ENCODE measurements at places on chromosomes 2 and 18.

GRCh38 chr2:159982270-159982669 is 80.1 kb downstream of the PLA2R1 start:
- peak; percentile 76 for DNase-seq

- DNase-seq: no peak
Measured at GRCh38 chr2:120150040-120150482, 73.1 kb downstream of the TMEM185B start.

GRCh38 chr18:68234676-68235075 is 480.2 kb downstream of the TMX3 start:
- DNase-seq: no peak

GRCh38 chr2:181483211-181483610 is 26.0 kb downstream of the ITGA4 start:
- no peak for DNase-seq

DNA sequence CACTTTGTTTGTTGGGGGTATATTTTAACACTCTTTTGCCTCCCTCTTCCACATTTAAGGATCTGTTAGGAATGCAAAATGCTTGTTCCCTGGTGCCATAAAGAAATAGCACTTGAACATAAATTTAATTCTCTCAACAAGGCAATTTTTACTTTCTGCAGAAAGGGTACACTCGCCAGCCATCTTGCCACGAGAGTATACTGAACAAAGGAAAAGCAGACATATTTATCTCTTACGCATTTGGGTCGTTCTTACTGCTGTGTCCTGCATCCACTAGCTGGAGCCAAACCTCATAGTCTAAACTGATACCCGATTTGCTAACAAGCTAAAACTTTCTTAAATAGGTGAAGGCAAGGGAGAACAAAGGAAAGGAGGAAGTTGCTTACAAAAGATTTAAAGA is 129.5 kb downstream of the B3GNT2 start:
- no peak for DNase-seq

GRCh38 chr2:224724331-224724730 is 8.2 kb upstream of the CCDC195 start:
- DNase-seq: no peak

DNA sequence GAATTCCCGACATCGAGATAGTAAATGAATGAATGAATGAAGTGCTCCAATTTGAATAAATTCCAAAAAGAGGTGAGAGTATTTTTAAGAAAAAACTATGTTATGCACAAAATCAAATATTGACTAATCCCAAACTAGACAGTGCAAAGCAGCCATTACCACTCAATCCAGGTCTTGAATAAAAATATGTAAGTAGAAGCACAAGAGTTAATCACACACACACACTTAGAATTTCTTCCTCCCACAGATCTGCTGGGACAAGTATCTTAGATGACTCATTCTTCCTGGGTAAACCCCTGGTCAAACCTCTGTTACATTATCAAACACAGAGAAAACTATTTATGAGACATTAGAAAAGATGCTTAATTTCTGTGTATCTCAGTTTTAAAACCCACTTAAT is 102.0 kb downstream of the PLA2R1 start:
- peak; percentile 87 for DNase-seq

GRCh38 chr2:124027182-124027581 is 2.1 kb downstream of the CNTNAP5 start:
- peak; percentile 19 for DNase-seq

GRCh38 chr2:38185012-38185491 is 109.1 kb upstream of the CYP1B1 start:
- no peak for DNase-seq

GRCh38 chr2:135590619-135591260 is 59.5 kb downstream of the R3HDM1 start:
- DNase-seq: no peak

GRCh38 chr2:46717344-46718121 is 198.1 kb downstream of the MCFD2 start:
- DNase-seq: no peak

- no peak for DNase-seq
Measured at GRCh38 chr2:45379399-45380087, 231.5 kb downstream of the SRBD1 start.

DNA sequence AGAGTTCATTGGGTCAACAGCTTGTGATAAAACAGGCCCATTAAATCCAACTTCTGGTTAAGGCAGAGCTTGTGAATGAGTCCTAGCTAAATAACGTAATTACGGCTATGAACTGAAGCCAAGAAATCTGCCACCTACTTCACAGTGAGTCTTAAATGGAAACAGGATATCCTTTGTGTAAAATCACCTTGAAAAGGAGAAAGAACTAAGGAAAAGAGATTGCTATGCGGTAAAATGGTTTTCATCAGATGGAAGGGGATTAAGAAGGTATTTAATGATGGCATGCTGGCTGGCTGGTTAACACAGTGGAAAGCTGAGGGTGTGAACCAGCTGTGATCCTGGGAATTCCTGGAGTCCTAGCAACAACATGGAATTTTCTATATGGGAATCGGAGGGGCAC is 156.6 kb downstream of the DOK6 start:
- DNase-seq: no peak

DNA sequence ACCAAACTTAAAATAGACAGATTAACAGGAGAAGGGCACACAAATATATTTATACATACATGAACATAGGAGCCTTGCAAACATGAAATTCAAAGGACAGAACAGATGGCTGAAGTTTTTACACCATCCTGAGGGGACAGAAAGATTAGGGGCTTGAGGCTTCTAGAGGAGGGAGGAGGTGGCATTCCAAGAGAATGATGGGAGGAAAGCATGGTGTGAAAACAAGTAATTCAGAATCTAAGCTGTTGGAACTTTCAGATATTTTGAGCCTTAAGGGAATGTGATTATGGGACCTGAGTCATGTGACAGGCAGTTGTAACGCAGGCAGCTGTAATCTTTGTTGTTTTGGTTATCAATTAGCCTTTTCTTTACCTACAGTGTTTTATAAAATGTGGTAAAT is 225.2 kb upstream of the SPOPL start:
- DNase-seq: no peak

- no peak for DNase-seq
Measured at GRCh38 chr18:33090461-33090860, 317.6 kb upstream of the KLHL14 start.

DNA sequence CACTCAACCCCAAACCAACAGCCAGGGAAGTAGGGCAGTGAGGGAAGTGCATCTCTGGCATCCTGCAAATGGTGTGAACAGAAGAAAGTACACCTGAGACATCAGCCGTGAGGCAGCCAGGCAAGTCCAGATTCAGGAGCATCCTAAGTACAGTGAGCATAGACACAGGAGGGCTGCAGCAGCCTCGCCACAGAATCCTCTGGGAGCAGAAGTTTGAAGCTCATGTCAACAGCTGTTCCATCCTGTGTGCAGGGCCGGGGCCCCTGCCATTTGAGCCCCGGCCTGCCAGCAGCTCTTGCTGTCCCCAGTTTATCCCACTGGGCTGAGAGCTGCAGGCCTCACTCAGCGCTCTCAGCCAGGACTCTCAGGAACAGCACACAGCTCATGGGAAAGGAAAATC is 14.5 kb downstream of the LOXHD1 start:
- DNase-seq: no peak

GRCh38 chr2:95158891-95159619 is 593 bp downstream of the ZNF514 start:
- DNase-seq: no peak

GRCh38 chr2:109722026-109722425 is 72.1 kb upstream of the RGPD5 start:
- no peak for DNase-seq

- no peak for DNase-seq
Measured at GRCh38 chr18:24633121-24633520, 172.7 kb downstream of the HRH4 start.

- DNase-seq: no peak
Measured at GRCh38 chr2:16394072-16394985, 271.3 kb downstream of the CYRIA start.

GRCh38 chr2:43070676-43071502 is 155.5 kb downstream of the ZFP36L2 start:
- DNase-seq: no peak

DNA sequence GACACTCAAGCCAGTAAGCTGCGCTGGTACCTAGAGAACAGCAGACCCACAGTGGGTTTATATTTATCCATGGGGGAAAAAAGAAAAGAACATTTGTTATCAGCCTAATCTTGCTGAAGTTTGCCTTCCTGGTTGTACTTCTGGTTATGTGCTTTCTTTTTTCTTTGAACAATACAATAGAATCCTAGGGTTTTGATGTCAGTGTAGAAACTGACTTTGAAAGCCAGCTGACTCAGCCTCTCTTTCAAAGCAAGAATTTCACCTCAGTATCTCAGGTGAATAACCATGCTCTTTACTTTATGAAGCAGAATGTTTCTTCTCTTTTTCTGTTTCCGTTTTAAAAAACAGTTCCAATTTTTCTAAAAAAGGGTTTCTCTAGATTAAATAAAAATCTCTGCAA is 78.4 kb downstream of the CD8B2 start:
- DNase-seq: no peak

- DNase-seq: no peak
Measured at GRCh38 chr2:45332567-45332966, 278.5 kb downstream of the SRBD1 start.

DNA sequence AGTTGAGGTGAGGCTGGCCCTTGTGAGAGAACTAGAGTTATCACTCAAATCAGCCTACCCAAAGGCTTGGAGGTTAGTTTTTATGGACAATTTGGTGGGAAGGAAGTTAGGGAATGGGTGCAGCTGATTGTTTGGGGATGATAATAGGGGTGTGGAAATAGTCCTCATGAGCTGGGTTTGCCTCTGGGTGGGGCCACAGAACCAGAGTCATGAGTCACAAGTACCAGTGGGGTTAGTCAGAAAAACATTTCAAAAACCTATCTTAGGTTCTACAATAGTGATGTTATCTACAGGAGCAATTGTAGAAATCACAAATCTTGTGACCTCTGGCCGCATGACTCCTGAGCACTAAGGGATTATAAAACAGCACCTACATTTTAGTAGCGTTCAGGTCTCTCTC is 630.1 kb upstream of the PIK3C3 start:
- no peak for DNase-seq

DNA sequence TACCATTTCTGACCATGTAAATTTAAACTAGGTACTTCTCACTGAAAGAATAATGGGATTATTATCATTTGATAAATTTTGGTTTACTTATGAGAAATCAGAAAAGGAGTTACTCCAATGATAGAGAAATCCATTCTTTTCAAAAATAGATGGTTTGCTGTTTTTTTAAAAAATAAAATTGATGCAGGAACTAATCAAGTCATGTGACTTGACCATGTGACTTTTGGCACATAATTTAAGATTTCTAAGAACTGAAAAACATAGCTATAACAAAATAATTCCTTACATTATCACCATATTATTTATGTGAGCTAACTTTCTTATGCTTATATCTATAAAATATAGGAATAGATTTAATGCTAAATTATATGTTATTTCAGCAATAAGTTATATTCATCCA is 247.1 kb upstream of the FIGN start:
- DNase-seq: no peak

GRCh38 chr18:44246001-44246400 is 434.7 kb upstream of the SETBP1 start:
- no peak for DNase-seq

DNA sequence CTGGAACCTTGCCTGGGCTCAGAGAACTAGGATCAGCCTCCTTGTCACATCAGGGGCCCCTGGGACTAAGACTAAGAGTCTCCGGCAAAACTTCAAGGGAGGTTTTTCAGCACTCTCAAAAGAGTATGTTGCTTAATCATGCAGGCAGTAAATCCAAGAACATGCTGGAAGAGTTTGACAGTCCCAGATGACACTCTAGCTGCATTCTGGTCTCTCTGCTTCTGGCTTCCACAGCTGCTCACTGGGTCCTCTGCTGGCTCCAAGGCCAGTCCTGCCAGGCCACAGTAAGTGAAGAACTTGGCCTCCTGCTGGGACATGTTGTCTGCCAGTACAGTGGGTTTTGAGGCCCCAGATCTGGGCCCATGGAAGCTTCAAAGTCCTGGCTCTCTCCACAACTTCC is 45.2 kb upstream of the IL1RL1 start:
- no peak for DNase-seq

GRCh38 chr2:219782737-219783348 is 155.4 kb downstream of the SLC4A3 start:
- no peak for DNase-seq

GRCh38 chr2:133732982-133733900 is 165.0 kb upstream of the NCKAP5 start:
- no peak for DNase-seq

GRCh38 chr2:23426263-23426905 is 41.4 kb downstream of the KLHL29 start:
- no peak for DNase-seq

- DNase-seq: no peak
Measured at GRCh38 chr2:112583497-112584133, 794 bp upstream of the CHCHD5 start.

- no peak for DNase-seq
Measured at GRCh38 chr2:205593891-205594290, 88.4 kb upstream of the NRP2 start.

GRCh38 chr2:106532236-106532635 is 45.1 kb downstream of the CD8B2 start:
- DNase-seq: no peak

DNA sequence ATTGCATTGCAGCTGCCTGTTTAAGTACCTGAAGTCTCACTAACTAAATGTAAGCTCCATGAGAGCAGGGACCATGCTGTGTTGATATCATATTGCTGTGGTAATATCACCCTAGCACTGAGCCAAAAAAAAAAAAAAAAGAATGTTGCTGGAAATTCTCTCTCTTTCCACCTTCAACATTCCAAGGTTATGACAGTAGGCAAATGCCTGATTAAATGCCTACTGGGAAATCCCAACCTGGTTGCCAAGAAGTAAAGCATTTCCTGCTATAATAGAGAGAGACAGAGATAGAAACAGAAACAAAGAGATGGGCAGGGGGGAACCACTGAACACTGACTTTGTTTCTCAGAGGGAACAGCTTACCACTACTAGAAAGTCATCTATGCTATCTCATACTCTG is 1604.2 kb downstream of the LRP1B start:
- peak; percentile 34 for DNase-seq

DNA sequence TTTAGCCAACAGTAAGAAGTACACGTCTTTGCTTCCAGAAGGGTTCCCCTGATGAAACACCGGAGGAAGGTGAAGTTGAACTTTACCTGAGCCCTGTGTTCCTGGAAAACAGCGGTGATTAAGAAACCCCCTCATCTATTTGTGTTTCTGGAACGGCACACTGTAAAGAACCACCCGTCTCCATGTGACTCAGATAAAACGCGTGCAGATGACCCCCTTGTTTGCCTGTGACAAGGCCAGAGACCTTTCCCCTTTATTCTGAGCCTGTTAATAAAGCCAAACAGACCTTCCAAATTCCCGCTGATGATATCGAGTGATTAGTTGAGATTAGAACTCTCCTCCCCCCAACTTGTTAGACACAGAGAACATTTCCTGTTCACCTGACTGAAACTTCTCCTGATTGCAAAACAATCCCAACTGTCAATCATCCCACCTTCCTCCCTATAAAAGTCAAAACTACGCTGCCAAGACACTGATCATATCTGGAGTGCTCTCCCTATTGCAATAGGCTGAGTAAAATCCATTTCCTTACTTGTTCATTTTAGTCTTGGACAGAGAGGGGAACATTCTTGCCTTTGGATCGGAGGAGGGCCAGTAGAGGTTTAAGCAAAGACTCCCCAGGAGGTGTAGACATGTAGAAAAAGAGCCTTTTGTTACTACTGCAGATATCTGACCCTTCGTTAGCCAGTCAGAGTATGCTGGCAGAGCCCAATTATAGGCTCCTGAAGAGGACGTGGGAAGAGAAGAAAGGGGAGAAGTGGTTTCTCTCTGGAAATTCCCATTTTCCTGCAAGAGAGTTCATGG is 914 bp upstream of the IWS1 start:
- no peak for DNase-seq

- DNase-seq: no peak
Measured at GRCh38 chr2:193523662-193524061, 1328.9 kb upstream of the TMEFF2 start.
